Activated T-cell treated with anti-CD3 and anti-CD28 coated beads for 1 hour (primary cell): ENCODE measurements at places on chromosomes 6 and 20.

DNA sequence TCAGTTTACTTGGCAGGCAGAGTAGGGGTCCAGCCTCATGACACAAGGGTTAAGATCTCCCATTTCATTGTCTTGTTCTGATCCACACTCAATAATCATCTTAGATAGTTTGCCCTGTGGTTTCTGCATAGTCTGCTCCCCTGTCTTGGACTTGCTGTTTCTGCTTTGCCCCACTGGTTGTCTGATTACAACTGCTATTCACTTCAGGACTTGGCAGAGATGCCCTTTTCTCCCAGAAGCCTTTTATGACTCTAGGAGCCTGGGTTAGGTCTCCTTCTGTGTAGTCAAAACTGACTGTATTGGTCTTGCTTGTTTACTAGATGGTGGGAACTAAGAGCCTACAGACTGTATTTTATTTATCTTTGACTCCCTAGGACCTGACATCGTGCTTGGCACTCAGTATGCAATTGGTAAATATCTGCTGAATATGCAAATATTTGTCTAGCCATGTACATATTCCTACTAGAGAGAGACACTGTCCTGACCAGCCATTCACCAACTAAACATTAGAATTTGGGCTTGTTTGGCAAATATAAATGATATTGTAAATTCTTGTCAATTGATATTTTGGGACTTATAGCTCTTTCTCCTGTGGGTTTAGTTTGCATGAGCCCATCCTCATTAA is 165.9 kb upstream of the KCNK16 start:
- DNase-seq: no peak

- DNase-seq: no peak
Observed at GRCh38 chr6:128743974-128744765, 138.8 kb upstream of the LAMA2 start.

DNA sequence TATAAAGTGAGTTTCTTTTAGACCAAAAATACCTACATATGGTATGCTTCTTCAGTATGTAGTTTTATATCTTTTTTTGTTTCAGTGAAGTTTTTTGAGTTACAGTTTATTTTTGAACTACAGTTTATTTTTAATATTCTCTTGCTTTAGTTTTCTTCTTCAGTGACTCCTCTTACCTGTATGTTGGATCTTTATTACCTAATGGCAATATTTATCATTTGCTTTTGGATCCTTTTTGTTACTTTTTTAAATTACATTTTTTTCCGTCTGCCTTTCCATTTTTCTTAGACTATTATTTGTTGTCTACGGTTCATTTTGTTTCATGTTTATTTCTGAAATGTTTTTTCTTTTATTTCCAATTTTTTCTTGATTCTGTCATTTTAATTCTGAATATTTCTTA is 71.9 kb downstream of the SMAP1 start:
- DNase-seq: no peak

GRCh38 chr6:10749734-10750133 is 2.1 kb downstream of the TMEM14B start:
- no peak for DNase-seq

DNA sequence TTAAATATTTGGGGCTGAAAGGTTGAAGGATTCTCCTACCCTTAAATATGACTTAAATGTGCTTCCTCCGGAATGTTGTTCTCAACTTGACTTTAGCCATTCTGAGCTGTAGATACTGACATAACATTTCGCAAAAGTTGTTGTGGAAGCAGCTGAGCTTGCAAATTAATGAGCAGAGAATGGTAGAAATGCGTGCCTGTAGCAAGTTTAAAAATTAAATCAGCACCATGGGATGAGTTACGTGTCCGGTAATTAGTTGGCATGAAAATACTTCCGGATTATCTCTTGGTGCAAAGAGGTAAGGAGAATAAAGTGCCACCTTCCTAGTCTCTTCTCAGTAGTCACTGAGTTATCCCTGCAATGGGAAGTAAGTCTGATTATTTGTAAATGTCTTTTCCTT is 23.6 kb upstream of the PBOV1 start:
- no peak for DNase-seq

DNA sequence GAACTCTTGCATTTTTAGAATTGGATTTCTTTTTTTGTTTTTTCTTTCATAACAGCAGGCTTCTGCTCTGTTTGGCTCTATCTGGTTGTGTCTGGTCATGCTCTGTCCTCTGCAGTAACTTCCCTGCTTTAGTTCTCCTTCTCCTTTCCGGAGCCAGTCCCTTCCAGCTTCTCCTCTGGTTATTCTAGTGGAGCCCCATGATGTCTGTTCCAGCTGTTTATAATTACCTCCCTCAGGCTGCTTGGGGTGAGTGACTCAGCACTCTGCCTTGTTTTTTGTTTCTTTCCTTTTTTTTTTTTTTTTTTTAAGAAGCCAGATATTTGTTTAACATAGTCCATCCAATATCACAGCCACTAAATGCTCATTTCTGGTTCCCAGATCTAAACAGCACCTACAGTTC is 409.6 kb downstream of the MAFB start:
- DNase-seq: no peak

DNA sequence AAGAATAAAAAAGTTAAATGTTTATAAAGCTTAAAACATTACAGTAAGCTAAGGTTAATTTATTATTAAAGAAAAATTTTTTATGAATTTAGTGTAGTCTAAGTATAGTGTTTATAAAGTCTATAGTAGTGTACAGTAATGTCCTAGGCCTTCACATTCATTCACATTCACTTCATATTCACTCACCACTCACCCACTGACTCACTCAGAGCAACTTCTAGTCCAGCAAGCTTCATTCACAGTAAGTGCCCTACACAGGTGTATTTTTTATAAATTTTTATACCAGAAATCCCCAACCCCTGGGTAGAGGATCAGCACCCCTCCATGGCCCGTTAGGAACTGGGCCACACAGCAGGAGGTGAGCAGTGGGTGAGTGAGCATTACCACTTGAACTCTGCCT is 24.3 kb upstream of the ADGRF1 start:
- no peak for DNase-seq

DNA sequence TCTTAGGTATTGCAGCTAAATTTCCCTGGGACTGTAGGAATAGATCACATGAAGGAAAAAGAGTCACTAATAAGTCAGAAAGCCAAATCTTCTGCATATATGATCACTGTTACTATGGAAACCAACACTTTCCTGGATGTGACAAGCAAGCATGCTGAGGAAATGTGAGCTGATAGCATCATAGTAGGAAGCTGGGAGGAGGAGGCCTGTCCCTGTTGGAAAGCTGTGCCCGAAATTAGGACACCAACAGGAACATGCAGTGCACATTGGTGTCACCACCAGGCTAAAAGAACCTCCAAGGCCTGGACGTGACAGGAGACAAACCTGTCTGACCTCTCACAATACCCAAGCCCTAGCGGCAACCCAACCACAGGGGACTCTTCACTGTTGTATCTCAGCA is 181.9 kb upstream of the PCSK2 start:
- DNase-seq: no peak

DNA sequence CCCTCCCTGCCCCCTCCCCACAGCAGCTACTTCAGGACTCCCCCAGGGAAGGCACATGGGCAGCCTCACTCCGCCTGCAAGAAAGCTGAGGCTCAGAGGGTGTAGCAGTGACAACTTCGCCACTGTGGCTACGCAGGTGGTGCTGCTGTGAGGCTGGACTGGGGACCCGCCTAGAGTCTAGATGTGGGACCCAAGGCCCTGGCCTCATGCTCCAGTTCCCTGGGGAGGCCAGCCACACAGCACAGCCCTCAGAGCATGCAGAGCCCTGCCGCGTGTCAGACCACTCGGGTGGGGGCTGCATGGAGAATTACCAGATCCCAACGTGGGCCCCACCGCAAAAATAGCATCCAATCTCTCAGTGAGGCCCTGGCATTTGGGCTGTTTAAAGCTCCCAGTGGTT is 30.8 kb upstream of the VSTM2L start:
- DNase-seq: no peak
